ENCODE measurements at places on chromosomes 5 and 9.

GRCh38 chr5:166648736-166649135, 1642.7 kb upstream of the WWC1 start:
- DNase-seq = no peak

DNA sequence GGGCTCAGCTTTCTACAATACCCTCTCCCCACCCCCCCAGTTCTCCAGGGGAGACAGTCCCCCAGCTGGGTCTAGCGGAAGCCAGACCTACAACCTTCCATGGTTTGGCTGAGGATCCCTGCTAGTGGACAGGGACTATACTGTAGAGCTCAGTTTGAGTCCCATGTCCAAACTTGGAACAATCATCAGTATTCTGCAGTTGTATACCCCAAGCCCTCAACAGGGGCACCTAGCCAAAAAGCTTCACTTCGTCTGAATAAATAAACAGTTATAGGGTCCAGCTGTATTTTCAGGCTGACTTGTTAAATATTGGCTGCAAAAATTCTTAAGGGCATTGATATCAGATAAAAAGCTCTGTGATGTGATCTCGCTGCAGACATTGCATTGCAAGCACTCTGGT, 15.4 kb upstream of the C9 start:
- DNase-seq = no peak

DNA sequence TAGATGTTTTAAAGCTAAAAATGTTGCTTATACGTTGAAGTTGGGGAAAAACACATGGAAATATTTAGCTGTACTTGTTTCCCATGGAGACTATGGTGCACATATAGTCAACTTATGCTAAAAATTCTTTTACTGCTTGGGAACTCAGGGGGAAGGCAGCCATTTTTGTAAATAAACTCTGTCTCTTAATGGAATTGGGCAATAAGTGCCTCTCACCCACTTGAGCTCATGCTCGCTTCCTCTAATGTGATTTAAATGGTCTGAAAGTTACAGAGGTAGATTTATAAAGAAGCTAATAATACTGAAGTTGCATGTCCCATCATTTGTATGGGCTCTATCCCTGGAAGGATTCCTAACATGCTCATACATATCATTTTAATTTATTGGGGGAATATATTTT, 523.8 kb downstream of the RASEF start:
- DNase-seq = no peak

GRCh38 chr9:90988318-90988717, 186.7 kb downstream of the SYK start:
- DNase-seq = no peak

DNA sequence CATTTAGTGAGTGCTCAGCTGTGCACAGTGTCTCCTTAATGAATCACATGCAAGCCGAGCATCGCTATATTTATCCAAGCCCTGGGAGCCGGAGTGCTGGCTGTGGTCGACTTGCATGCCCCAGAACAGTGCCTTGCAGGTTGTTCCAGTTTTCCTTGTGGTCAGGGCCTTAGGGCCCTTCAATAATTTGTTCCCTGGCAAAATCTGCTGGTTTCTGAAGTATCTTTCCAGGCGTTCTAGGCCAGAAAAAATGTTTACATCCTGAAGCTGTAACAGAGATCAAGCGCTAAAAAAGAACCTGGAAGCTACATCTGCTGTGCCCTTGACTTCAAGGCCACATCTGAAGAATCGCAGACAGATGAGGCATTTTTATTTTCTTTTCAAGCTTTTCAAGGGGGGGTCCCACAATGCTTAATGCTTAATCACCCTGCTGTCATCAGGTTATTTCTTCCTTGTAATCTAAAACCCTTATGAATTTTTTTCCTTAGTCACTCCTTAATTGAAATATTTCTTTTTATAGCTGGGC, 105.8 kb downstream of the DOCK2 start:
- no peak for DNase-seq

- DNase-seq = no peak
Measured at GRCh38 chr5:8363138-8363537, 494.2 kb downstream of the MTRR start.

DNA sequence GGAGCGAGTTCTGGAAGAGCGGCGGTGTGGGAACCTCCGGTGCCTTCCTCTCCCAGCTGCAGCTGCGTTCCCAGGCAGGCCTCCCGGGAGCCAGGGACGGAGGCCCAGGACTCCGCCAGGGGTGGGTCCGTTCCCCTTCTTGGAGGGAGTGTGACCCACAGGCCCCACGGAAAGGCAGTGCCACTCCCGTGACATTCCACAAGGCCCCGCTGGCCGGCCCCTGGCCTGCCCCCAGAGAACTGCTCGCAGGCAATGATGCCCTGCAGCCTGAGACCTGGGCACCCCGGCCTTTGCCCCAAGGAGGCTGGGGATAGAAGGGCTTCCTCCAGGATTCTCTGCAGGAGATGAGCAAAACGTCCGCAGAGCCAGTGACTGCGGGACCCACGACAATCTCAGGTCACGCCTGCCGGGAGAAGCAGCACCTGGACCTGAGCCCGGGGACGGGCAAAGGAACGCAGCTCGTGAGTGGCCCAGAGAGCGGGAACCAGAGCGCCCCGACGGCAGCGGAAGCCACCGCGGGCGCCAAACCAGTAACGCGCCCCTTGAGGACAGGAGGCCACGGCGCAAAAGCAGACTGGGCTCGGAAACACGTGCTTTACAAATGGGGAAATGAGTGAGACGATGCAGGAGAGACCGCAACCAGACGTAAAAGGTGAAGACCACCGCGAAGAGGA, 9.3 kb downstream of the OBP2B start:
- DNase-seq = no peak

DNA sequence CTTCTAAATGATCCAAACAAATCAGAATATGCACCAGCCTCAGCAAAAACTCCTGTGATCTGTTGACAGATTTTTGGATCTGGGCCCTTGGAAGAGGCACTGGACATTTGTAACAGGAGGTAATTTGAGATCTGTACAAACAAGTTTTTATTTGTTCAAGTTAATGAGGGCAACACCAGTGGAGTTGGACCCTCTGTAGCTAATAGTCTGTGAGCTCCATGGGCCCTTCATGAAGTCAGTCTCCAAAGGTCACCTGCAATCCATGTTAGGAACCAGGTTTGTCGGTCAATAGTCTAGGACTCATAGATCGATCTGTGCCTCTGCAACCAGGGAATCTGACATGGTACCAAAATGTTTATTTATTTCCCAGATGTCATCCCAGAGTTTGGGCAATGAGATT, 40.9 kb downstream of the PAM start:
- no peak for DNase-seq

- no peak for DNase-seq
Measured at GRCh38 chr9:113616116-113616515, 152.6 kb downstream of the RGS3 start.

GRCh38 chr9:92641092-92641809, 28.7 kb downstream of the IPPK start:
- no peak for DNase-seq

- DNase-seq = no peak
Measured at GRCh38 chr9:8726692-8727091, 927.1 kb upstream of the DMAC1 start.

- DNase-seq = no peak
Measured at GRCh38 chr9:121889990-121890563, 203.0 kb downstream of the TTLL11 start.

DNA sequence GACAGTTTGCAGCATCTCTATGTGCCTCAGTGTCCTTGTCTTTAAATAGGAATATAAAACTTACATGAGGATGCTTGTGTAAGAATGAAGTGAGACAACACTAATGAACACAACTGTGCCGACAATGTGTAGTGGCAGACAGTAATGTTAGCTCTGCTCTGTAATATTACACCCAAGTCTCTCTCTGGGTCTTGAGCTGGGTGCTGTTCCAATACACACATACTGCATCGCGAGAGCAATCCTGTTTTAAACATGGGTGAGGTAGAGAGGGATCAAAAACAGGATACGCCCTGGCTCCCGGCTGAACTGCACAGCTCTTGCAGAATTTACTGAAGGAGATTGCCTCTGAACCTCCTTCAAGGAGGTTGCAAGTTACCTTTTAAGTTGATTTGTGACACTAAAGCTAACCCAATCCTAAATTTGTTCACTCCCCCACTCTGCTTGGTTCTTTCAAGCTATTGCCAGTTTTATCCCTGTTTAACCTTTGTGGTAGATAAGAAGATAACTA, 155.2 kb upstream of the ISL1 start:
- DNase-seq = no peak

- DNase-seq = no peak
Measured at GRCh38 chr5:146825033-146825432, 53.5 kb downstream of the PPP2R2B start.

GRCh38 chr5:112973036-112973435, 3.6 kb upstream of the DCP2 start:
- no peak for DNase-seq

GRCh38 chr5:148853868-148854267, 27.5 kb downstream of the ADRB2 start:
- DNase-seq = no peak

DNA sequence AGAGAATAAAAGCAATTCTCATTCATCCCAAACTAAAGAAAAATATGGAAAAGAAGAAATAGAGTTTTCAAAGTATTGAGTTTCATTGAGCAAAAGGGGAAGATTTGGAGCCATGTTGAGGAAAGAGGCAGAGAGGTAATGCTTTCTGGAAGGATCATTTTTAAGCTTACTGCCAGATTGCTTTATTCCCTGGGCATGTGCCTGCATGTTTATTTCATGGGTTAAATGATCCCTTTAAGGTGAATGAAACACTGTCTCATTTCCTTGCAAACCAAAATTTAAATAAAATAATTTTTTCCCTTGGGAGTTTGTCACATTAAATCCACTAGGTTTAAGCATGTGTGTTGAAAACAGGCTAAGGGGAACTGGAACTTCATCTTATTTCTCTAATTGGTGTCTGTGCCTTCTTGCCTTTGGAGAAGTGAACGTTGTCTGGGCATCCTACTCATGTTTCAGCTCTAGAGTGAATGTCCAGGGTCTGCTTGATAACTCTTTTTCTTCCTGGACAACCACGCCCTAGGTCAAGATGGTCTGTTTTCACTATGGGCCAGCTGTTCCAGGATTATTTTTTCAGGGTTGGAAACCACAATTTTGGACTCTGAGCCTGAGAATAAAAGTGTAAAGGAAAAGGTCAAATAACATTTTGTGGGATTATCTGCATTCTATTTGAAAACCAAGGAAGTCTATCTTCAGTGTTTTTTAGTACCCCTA, 114.1 kb upstream of the ELL2 start:
- no peak for DNase-seq

- no peak for DNase-seq
Measured at GRCh38 chr5:132060501-132061161, at the start of gene IL3. TSS of gene IL3 (plus strand) at chr5:132060655. CDS start at chr5:132060707, 52 bp downstream.

DNA sequence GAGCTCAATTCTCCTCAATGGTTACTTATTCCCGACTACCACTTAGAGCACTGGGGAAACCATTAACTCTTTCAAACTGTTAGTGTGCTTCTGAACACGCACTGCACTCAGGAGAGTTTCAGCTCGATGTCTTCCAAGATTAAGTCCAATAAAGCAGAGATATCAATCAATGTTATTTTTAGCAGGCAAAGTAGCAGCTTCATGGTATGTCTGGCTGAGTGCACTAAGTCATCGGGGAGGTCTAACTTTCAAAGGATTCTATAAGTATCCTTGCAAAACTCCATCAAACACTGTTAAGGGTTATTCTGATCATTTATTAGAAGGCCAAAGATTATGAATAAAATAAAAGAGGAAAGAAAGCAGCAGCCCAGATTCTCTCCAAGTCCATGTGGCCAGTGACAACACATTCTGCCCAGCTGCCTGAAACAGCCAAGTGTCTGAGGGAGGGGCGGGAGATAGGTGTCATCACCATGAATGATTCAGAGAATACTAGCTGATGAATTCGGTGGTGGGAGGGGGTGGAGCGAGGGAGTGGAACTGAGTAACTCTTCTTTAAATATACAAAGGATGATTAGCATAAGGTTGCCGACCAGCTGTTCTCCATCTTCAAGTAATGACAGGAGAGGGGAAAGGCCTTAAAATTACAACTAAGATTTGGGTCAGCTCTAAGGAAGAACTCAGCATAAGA, 21.3 kb downstream of the NREP start:
- DNase-seq = no peak

DNA sequence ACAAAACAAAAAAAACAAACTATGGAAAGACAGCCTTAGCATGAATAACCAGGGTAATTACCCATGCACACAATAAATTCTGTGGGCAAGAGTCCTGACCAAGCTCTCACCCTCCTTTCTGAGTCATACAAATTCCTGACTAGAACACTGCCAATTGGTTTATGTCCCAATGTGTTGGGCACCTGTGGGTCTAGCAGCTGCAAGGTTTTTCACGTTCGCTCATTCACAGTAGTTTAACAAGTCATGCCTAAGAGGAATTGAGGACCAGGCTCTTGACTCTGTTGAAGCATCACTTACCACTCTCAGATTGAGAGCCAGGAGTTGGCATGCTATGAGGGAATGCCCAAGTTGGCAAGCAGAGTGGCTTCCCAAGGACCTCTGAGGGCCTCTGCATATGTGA, 205.5 kb upstream of the SLC24A2 start:
- DNase-seq = no peak

Measured in NCI-H1436 treated with DMSO at 0.1 percent for 48 hours (cell line).